ENCODE measurements at places on chromosomes 5 and 9.

GRCh38 chr5:170603578-170604565 lies 100.1 kb downstream of the KCNIP1 start:
- no peak for DNase-seq

GRCh38 chr9:116213693-116214047 lies 60.1 kb downstream of the PAPPA start:
- DNase-seq, result no peak

DNA sequence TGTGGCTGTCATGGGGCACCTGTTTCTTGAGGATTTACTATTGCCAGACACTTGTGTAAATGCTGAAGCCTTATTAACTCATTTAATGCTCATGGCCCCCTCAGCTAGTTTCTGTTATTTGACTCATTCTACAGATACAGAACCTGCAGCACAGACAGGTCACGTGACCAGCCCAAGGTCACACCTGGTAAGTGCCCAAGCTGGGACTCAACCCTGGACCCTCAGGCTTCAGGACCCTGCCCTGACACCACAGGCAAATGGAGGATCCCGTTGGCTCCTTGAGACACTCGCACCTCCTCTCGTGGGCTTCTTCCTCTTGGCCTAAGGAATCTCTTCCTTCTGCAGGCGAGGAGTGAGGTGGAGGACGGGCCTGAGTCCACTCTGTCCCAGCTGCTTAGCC lies 10.6 kb upstream of the NEURL1B start:
- DNase-seq, result no peak

DNA sequence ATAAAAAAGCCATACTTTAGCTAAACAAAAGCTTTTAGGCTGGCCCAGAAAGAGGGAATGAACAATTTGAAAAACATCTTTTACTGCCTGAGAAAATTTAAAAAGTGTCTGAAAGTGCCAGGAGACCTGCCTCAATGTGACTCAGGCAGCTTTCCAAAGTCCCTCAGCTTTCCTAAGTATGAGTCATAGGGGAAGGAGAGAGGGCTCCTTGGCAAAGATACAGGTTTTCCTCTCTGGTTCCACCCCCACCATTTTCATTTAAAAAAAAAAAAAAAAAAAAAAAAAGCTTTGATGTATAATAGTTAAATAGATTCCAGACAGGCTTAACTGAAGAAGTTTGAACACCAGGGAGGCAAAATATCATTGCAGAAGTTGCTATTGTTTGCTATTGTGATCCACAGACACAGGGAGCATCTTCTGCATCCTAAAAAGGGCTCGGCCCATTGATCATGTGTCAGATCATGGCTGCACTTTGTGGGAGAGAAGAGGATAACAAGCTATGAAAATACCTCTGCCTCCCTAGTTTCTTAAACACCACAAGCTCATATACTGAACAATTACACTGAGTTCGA lies 71.5 kb downstream of the MRPS27 start:
- no peak for DNase-seq

GRCh38 chr9:85971731-85972130 lies 30.8 kb downstream of the NAA35 start:
- DNase-seq, result no peak

- no peak for DNase-seq
Measured at GRCh38 chr9:109517901-109518377, 19.8 kb upstream of the PTPN3 start.

DNA sequence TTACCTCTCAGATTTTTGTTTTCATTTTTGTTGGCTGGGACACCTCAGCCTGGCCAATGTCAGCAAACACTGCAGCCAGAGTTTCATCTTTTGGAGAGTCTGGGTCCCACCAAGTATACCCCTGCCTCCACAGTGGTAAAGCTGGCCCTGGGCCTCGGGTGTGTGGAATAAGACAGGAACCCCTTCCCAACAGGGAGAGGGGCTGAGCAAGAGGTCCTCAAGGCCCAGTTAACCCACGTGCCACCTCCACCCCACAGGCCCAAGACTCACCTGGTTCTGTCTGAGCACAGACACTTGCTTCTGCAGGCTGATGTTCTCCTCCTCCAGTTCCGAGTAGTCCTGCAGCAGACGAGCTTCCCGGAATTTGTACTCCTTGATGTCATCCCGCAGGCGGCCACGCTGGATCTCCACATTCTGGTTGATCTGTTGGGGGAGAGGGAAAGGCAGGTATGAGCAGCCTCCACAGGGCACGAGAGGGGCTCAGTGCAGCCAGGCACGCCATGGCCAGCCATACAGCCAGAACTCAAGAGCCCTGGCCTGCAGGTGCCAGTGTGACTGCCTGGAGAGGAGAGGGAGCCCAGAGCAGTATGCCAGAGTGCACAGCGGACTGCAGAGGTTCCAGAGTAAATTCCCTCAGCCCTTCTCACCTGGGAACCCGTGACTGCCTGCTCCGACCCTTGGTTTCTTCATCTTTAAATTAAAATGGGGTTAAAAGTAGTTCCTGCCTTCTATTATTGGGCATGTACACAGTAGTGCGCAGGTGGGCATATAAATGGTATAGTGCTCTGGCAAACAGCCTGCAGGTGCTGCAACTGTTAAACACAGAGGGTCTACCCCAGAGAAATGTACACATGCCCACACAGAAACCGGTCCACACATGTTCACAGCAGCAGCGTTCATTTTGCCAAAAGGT lies 42.0 kb downstream of the BICD2 start:
- DNase-seq, result no peak

DNA sequence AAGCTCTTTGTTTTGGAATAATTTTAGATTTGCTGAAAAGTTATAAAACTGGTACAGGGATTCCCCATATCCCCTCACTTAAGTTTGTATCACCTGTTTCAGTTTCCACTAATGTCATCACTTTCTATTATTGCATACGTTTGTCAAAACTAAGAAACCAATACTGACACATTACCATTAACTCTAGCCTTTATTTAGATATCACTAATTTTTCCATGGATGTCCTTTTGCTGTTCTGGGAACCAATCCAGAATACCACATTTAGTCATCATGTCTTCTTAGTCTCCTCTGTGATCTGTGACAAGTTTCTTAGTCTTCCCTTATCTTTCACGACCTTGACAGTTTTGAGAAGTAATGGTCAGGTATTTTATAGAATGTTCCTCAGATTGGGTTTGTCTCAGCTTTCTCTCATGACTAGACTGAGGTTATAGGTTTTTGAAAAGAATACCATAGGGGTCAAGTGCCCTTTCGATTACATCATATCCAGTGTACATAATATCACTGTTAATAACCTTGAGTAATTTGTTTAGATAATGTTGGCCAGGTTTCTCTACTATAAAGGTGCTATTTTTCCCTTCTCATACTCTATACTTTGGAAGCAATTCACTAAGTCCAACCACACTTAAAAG lies 51.9 kb upstream of the NMUR2 start:
- DNase-seq, result no peak

GRCh38 chr5:117982691-117983090 lies 1005.7 kb downstream of the DTWD2 start:
- DNase-seq, result no peak

- DNase-seq, result no peak
Measured at GRCh38 chr5:31500256-31500655, 31.6 kb downstream of the DROSHA start.

- no peak for DNase-seq
Measured at GRCh38 chr5:131112424-131112823, 52.6 kb downstream of the HINT1 start.

DNA sequence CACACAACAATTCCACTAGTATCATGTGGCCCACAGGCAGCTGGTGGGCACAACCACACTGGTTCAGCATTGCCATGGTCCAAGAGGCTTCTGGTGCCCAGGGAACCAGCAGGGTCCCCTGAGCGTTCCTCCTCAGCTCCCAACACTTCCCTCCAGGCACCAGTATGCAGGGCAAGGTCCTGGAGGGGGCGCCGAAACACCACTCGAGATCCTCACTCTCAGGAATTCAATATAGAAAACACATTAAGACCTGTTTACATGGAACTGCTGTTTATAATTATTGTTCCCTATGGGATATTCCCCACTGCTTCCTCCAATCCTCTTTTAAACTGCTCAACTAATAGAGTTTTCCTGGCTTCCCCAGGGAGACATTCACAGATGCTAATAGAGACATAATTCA lies 91.9 kb upstream of the GABRP start:
- DNase-seq, result no peak

DNA sequence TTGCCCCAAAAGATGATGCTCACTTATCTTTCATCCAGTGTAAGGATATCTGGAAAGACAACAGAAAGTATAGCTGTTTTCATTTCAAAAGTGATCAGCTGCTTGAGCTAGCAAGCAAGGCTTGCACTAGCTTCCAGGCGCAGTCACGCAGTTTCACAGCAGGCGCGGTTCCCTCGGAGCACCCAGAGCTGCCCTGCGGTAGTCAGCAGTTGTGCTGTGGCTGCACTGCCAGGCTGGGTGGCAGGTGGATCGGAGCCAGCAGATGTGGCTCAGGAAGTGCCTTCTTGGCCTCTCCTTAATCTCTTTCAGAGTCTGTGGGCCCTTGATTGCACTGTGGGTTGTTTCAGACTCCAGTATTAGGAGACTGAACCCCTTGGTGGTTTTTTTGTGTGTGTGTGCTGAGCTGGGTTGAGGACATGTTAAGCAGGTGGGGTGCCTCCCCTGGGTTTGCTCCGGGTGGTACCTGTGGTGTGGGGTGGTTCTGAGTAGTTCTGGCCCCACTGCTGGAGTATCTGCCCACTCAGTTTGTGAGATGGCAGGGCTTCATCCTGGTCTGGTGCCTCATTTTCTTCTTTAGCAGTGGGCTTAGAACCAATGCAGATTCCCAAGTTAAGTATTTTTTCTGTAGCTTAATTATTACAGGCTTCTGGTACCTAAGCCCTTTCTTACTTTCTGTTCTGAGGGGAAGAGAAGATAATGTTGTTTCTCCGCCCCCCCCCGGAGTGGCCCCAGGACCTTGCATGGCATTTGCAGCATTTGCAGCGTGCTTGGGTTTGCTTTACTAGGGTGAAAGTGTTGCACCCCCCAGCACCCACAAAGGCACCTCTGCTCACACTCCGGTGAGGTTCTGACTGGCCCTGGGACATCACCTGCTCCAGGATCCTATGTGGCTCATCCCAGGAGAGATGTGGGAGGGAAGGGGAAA lies 16.4 kb downstream of the TENT4A start:
- DNase-seq, result peak; percentile 89

DNA sequence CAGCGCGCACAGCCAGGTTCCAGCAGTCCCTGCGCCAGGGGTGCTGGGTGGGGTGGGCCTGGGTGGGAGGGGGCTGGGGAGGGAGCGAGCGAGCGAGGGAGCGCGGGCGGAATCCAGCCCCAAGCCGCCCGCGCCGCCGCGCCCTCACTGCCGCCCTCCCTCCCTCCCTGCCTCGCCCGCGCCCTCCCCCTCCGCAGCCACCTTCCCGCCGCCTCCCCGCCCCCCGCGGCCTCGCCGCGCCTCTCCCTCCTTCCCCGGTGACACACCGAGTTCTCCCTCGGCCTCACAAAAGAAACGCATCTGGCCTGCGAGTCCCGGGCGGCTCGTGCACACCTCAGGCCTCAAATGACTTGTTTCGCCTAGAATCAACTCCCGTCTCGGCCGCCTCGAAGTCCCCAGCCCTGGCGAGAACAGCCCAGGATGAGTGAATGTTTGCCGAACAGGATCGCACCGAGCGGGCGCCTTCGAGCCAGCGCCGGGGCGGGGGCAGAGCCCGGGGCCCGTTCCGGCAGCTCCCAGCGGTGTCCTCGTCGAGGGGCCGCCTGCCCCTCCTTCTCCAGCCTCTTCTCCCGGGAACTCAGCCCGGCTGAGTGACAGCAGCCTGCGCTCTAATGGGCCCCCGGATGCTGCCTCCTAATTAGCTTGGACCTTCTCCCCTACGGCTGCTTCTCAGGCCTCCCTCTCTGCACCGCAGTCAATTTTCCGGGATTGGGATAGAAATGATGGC lies 371 bp upstream of the PITX1 start:
- DNase-seq, result no peak

DNA sequence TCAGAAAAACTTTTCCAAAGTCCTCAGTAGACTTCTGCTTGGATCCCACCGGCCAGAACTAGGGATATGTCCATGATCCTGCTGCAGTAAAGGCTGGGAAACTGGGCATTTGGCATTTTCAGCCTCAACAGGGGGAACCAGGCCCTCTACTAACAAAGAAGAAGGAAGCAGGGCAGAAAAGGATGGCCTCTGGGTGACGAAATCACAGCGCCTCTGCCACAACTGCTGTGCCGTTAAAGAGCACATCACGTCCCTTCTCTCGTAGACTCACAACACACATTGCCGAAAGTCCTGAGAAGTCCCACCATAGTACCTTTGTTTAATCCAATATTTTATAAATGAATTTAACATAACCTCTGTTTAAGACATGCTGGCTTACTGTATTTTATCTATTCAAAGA lies 10.4 kb upstream of the AFAP1L1 start:
- DNase-seq, result no peak

DNA sequence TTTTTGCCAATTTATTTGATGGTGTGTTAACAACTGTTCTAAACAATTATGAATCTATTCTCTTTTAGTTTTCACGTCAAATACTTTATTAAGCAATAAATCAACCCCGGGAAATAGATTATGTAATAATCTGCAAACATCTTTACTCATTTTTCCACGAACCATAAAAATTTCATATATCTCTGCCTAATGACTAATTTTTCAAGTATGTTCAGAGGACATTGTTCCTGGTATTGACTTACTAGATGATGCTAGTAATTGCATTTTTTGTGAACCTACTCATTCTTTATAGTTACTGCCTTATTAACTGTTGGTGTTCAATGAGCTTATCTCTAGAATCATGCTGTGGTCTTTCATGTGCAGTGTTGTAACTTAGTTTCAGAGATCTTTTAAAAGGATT lies 41.0 kb upstream of the FBN2 start:
- DNase-seq, result no peak

DNA sequence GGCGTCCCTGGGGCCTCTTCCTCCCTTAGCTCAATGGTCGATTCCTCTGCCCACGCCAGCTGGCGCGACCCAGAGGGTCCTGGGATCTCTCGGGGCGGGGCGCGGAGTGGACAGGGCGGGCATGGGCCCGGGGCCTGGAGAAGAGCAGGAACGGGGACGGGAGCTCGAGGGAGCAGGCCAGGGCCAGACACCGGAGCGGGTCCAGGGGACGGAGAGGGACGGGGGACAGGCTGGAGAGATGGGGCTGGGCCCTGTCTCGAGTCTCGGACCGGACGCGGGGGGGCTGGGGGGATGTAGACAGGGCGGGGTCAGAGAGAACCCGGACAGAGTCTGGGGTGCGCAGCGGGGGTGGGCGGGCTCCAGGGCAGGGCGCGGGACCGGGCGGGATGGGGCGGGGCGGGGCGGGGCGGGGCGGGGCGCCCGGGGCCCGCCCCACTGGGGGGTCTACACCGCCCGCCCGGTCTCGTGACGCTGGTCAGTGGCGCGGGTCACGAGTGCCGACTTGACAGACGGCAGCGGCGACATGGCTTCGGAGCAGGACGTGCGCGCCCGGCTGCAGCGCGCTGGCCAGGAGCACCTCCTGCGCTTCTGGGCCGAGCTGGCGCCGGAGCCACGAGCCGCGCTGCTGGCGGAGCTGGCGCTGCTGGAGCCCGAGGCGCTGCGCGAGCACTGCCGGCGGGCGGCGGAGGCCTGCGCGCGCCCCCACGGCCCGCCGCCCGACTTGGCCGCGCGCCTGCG lies at the start of gene UAP1L1:
Gene UAP1L1, plus strand, starts transcription at position 508 of the 738 bp plus-strand sequence. Its CDS starts 16 bp downstream, at position 524.
- DNase-seq, result peak; percentile 91

DNA sequence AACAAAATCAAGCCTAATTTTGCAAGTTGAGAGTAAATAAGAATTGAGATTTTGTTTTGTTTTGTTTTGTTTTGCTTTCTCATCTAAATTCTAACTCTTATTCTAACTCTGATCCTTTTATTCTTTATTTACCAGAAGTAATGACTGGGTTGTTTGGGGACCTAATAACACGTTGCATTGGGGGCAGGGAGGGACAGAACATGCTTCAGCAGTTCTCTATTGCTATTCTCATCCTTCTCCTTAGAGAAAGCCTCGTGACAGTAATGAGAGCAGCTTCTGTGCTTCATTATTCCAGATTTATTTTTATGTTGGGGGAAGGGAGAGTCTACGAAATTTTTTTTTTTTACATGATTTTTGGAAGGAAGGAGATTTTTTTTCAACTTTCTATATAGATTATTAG lies 21.1 kb downstream of the CPEB4 start:
- no peak for DNase-seq
